Hematopoietic multipotent progenitor cell treated with erythropoietin and hydrocortisone succinate and interleukin-3 and kit ligand, for 4 days (in vitro differentiated cells): ENCODE measurements at places on chromosomes 1 and 21.

DNA sequence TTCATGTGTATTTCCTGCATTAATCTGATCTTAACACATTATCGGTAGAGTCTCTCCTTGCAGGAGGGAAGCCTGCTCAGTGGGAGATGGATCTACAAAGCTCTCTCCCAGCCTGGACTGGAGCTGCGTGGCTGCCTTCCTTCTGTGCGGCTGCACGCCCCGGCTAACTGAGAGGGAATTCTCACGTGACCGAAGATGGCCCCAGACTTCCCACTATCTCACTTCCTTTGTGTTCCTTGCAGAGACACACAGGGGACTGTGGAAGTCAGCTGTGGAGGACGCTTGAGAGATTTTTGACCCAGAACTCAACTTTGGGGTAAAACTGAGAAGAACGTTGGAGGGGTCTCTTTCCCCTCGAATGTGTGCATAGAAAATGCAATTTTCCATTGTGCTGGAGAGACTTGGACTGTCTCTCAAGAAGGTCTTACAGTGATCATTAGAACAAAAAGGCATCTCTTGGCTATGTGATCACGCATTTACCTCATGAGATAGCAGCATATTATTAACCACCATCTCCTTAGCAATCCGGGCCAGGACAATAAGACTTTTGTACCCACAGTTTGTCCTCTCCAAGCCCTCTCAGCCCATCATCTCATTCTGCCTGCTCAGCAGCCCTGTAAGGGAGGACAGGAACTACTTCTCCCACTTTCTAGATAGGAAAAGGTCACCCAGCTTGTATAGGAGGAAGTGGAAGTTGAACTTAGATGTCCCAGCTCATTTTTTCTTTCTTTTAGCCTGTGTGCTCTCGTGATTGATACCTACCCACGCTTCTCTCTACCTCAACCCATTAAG is 49.3 kb upstream of the TARBP1 start:
- DNase-seq: no peak

DNA sequence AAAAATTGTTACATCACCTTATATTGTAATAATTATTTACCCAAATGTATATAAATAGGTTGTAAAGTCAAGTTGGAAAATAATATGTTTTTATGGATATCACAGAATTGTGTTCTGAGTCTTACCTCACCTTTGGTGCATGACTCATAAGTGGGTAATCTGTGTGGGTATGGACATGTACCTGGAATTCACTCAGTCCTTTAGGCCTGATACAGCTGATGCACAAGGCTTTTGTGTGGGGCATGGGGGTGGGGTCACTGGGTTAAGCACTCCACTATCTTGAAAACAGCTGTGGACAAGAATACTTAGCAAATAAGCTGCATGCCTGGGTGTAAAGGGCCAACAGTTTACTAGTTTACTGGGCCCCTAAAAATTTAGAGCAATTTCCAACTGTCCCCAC is 34.4 kb downstream of the INKA2 start:
- no peak for DNase-seq

- DNase-seq: peak; percentile 85
Observed at GRCh38 chr1:213070406-213070805, 19.4 kb downstream of the RPS6KC1 start.

GRCh38 chr1:234606784-234607108 is 3.2 kb downstream of the IRF2BP2 start:
- DNase-seq: no peak

DNA sequence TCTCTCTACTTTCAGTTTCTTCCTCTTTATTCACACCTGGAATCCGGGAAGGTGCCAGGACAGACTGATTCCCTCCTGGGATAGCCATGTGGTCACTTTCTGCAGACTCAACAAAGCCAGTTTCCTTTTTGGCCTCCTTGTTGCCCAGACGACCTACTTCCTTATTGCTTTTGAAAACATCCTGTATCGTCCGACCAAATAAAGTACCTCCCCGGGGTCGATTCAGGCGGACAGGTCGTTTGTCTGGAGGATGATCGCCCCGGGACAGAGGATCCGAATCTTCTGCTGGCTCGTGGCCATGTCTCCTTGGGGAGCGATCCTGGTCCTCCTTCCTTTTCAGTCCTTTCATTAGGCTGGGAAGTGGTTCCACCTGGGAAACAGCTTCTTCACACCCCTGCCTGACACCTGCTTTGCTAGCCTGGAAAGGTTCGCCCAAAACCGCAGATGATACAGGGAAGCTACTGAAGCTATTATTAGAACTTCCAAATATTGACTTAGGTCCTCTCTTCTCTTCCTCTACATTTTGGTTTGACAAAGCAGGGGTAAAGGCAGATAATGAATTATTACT is 1.2 kb downstream of the MCM3AP start:
- DNase-seq: peak; percentile 38

DNA sequence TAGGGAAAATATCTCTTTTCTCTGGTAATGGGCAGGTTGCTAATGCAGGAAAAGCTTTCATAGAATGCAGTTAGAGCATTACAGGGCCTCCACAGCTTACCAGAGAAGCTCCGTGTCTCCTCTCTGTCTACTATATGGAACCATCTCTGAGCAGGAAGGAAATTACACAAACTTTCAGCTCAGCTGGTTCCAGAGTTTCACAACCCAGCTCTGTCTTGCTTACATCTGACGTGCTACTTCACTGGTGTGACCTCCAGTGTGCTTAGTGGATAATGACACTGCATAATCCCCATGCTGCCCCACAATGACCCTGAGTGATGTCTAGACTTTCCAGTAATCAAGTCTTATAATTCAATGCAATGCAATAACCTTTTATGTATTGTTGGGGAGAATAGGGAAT is 4.3 kb upstream of the FGGY start:
- DNase-seq: peak; percentile 89

DNA sequence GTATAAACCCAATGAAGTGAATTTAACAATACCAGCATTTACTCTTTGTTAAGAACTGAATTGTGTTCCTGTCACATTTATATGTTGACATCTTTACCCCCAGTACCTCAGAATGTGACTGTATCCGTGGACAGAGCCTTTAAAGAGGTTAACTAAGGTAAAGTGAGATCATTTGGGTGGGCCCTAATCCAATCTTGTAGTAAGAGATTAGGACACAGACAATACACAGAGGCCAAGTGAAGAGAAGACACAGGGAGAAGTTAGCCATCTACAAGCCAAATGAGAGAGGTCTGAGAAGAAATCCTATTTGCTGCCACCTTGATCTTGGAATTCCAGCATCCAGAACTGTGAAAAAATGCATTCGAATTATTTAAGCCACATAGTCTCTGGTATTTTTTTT is 22.9 kb upstream of the WARS2 start:
- DNase-seq: no peak

- no peak for DNase-seq
Observed at GRCh38 chr1:67632811-67633655, 52.0 kb upstream of the GADD45A start.

DNA sequence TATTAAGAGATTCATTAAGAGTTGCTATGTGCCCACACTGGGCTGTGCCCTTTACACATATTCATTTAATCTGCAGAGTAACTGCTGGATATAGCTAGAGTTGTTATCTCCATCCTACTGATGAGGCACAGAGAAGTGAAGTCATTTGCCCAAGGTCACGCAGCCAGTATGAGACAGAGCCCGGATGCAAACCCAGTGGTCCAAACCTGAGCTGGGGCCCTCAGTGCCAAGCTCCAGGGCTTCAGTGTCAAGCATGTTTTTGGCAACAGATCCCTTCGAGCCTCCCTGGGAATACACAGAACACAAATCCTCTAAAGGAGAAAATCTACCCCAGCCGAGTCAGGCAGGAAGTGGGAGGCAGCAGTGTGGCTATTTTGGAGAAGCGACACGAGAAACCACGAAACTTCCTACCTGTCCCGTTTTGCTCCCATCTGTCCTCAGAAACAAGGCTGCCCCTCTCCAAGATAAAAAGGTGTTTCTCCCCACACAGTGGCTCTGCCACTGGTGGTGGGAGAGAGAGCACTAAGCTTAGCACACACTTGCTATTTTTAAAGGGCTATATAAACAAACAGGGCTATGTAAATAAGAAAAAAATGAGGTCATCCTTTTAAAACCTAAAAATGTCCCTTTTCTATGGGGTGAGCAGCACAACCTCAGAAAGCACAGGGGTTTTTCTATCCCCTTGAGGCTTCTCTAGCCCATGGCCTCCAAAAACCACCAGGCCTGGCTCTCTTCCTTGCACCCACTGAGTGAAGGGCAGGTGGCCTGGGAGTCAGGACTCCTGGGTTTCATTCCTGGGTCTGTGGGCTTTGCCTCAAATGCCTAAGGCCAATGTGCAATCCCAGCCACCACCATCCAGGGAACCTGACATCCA is 138.6 kb upstream of the EDN2 start:
- DNase-seq: no peak

- DNase-seq: peak; percentile 28
Observed at GRCh38 chr1:25431955-25432719, 1.4 kb downstream of the MACO1 start.

- no peak for DNase-seq
Observed at GRCh38 chr1:95554408-95554807, 320.4 kb downstream of the RWDD3 start.

GRCh38 chr1:116764466-116764898 is 10.3 kb downstream of the CD2 start:
- no peak for DNase-seq

GRCh38 chr1:99441299-99442095 is 177.2 kb downstream of the PLPPR4 start:
- DNase-seq: peak; percentile 4

DNA sequence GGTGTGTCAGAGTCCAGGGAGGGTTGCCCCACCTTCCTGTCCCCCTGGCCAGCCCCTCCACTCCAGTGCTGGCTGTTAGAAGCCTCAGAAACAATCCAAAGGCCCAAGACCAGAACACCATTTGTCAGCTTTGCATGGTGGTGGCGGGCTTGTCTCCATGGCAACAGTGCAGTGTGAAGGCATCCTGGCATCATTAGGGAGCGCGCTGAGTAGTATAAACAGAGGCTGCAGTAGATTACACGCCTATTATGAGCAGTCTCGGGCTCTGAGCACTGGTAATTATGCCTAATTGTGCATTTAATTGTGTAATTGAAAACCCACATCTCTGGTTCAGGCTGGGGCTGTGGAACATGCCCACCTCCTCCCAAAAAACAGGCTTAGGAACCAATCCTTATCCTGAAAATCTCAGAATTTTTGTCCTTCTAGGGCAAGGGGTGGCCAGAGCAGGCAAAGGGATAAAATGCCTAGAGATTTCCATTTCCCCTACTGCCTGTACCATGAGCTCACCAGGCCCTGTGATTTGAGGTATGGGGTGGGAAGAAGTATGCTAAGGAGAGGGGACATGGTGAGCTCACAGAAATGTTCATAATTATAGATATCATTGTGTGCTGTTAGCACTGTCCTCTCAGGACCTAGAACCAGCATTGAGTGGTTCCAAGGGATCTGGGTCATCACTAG is 11.7 kb downstream of the NKAIN1 start:
- DNase-seq: no peak

DNA sequence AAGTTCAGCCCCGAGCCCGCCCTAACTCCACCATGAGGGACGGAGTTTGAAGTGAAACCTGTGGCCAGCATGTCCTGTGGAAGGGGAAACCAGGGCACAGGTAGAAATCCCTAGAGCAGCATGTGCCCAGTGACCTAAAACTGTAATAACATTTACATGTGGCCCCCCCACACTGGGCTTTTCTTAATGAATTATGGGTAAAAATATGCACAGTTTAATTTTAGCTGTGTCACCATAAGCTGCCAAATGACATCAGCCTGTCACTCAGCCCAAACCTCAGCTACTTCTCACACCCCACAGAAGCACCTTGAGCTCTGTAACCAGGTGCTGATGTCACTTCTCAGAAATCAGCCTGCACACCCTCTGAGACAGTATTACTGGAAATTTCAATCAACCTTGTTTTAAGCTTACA is 50.0 kb upstream of the SLC19A1 start:
- DNase-seq: peak; percentile 50

DNA sequence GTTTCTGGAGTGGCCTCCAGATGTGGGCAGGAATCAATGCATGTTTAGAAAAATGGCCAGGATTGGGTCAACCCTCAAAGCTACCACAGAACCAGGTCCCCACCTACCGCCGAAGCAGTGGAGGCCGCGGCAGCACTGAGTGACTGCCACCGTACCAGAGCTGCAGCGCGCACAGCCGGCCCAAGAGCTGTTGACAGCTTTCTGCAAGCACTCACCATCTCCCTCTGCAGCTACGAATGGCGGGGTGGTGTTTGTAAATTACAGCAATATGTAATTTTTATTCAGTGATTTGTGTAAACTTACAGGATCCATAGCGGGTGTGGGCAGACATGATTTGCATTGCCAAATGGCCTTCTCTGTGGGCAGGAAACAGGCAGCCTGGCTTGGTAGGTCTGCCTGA is 96.4 kb downstream of the CAMK2N1 start:
- no peak for DNase-seq

DNA sequence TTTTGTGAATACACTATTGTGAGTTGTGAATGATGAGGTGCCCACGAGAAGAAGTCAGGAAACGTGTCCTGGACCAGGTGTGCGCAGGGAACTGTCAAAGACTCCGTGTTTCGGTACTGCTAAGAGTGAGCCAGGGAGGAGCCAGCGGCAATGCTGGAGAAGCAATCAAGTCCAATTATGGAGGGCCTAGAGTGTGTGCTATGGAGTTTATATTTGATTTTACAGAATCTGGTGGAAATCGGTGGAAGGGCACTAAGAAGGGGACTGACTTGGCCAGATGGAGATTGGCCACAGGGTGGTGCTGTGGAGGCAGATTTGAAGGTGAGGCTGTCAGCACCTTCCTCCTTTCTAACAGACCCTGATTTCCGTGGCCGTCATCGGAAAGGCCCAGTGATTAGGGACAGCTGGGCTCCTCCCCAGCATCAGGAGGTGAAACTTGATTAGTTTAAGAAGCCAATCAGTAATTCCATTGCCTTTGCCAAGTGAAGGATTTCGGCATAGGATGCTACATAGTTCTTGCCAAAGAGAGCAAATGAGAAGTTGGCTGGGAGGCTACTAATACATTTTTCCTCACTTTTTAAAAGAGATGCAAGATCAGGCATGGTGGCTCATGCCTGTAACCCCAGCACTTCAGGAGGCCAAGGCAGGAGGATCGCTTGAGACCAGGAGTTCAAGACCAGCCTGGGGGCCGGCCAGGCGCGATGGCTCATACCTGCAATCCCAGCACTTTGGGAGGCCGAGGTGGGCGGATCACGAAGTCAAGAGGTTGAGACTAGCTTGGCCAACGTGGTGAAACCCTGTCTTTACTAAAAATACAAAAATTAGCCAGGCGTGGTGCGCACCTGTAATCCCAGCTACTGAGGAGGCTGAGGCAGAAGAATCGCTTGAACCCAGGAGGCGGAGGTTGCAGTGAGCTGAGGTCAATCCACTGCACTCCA is 7.0 kb downstream of the PTCH2 start:
- DNase-seq: peak; percentile 94

DNA sequence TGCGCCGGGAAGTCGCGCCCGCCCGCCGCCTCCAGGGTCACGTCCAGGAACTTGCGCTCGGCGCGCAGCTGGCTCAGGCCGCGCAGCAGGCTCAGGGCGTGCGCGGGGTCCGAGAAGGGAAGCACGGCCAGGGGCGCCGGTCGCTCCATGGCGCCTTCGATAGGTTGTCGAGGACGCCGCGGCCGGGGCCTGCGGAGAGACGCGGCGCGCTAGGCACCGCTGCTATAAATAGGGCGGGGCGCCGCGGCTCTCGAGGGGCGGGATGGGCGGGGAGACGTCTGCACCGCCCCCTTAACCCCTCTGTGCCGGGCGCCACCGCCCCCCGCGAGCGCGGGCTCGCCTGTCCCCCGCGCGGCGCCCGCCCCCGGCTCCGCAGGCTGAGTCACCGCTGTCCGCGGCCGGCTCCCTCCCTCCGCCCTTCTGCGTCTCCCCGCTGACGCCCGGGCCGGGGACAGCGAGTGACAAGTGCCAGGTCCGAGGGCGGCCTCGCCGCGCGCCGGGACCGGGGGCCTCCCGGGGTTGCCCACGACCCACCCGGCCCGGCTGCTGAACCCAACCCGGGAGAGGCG is at the start of gene KLHL21:
TSS of gene KLHL21 (minus strand) at position 201 of the 569 bp plus-strand sequence. CDS start at position 149, 52 bp downstream.
- peak; percentile 96 for DNase-seq
